ENCODE measurements at places on chromosomes 7 and 10. TPM values are rescaled to one million over a fixed set of nuclear protein-coding genes. Genes with fewer than 3 reads are reported as not detected.

- peak; percentile 33 for DNase-seq
These were observed 47.3 kb upstream of the TES start for GRCh38 chr7:116162992-116163391.

- no peak for DNase-seq
These were observed 6.3 kb upstream of the SMKR1 start for GRCh38 chr7:129495987-129496386.

DNA sequence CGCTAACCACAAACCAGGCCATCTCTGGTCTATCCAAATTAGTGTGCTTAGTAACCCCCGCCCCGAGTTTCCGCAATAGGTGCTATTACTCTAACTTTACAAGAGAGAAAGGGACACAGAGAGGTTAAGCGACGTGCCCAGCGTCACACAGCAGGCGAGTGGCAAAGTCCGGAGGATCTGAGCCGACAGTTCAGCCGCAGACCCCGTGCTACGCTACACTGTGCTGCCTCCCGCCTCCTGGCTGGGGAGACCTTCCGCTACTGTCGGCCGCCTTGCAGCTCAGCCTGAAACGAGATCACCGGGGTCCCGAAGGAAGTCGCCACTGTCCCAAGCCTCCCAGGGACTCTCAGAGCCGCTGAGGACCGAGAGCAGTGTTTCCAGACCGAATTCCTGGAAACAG, 799 bp downstream of the INTS1 start:
- DNase-seq: no peak

The WIPF3 gene
- 0.35 TPM for total RNA-seq

The CTTNBP2 gene
- total RNA-seq: 47.5 TPM

The BLNK gene
- 2.8 TPM for total RNA-seq

The NAT16 gene
- not detected for total RNA-seq

The EMX2 gene
- 15.9 TPM for total RNA-seq

The VWA2 gene
- total RNA-seq: 3.5 TPM
